ENCODE measurements at places on chromosomes 16 and 17.

GRCh38 chr17:5381542-5381941, 37.9 kb downstream of the NUP88 start:
- peaks cover 34% of the 10 kb centered on the region for H3K36me3 ChIP-seq
- H3K27ac ChIP-seq, result no peak overlapping the region
- no peaks in the 10 kb centered on the region for H3K27me3 ChIP-seq
- no peaks in the 10 kb centered on the region for H3K4me1 ChIP-seq

- H3K27ac ChIP-seq, result no peak overlapping the region
- peaks cover 4% of the 10 kb centered on the region for H3K4me1 ChIP-seq
- no peaks in the 10 kb centered on the region for H3K27me3 ChIP-seq
- no peaks in the 10 kb centered on the region for H3K36me3 ChIP-seq
- H3K4me3 ChIP-seq, result no peak overlapping the region
These were observed 125.4 kb downstream of the SEC14L1 start for GRCh38 chr17:77266213-77266612.

- peaks cover 4% of the 10 kb centered on the region for H3K36me3 ChIP-seq
- DNase-seq, result peak; percentile 96
- H3K27me3 ChIP-seq, result peaks cover 3% of the 10 kb centered on the region
These were observed 429 bp upstream of the NR1D1 start for GRCh38 chr17:40100669-40101366.

- peak; percentile 44 for DNase-seq
- no peak overlapping the region for H3K27ac ChIP-seq
- no peaks in the 10 kb centered on the region for H3K36me3 ChIP-seq
- no peak overlapping the region for H3K4me3 ChIP-seq
- H3K27me3 ChIP-seq, result peaks cover 31% of the 10 kb centered on the region
These were observed 23.4 kb upstream of the MFSD6L start for GRCh38 chr17:8822401-8823035.

DNA sequence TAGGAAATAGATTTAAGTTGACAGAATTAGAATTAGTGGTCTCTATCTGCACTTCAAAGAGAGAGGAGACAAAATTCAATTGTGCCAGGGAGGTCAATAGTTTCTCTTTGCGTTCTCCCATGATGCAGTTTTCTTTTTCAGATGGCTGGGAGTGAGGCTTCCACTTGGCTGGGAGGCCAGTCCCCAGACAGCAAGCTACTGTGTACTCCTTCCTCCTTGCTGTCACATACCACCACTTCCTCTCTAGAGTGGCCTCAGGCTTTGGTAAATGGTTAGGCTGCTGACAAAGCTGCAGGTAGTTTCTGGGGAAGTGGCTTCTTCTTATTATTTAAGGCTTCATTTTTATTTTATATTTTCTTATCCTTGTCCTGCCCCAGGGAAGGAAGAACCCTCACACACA, 106.2 kb upstream of the HS3ST4 start:
- no peaks in the 10 kb centered on the region for H3K27me3 ChIP-seq
- no peak overlapping the region for H3K27ac ChIP-seq
- no peak for DNase-seq

DNA sequence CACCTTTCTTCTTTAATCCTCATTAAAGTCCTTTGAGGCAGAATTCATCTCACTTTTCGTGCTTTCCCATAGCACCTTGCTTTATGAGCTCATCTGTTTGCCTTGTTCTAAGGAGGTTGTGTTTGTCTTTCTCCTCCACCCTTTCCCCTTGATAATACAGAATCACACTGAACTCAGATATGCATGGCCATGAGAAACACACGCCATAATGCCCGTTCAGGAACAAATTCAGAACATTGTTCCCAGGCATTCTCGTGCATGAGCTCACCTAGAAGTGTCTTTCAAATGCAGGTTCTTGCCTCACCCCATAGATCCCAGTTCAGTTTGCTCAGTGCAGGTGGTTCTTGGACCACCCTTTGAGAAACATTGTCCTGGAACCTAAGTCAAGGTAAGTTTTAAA, 71.1 kb downstream of the TMEM114 start:
- H3K4me3 ChIP-seq, result no peak overlapping the region
- no peaks in the 10 kb centered on the region for H3K4me1 ChIP-seq
- H3K27me3 ChIP-seq, result peaks cover 22% of the 10 kb centered on the region
- H3K27ac ChIP-seq, result peak overlapping the region; percentile 2
- H3K36me3 ChIP-seq, result no peaks in the 10 kb centered on the region

GRCh38 chr16:8047736-8048135, 542.6 kb downstream of the TMEM114 start:
- H3K36me3 ChIP-seq, result no peaks in the 10 kb centered on the region
- H3K4me1 ChIP-seq, result no peaks in the 10 kb centered on the region
- no peak overlapping the region for H3K4me3 ChIP-seq
- no peak overlapping the region for H3K27ac ChIP-seq

GRCh38 chr16:29756654-29757053, 10.9 kb upstream of the C16orf54 start:
- H3K4me1 ChIP-seq, result peaks cover 12% of the 10 kb centered on the region
- no peak overlapping the region for H3K4me3 ChIP-seq
- no peak overlapping the region for H3K27ac ChIP-seq

DNA sequence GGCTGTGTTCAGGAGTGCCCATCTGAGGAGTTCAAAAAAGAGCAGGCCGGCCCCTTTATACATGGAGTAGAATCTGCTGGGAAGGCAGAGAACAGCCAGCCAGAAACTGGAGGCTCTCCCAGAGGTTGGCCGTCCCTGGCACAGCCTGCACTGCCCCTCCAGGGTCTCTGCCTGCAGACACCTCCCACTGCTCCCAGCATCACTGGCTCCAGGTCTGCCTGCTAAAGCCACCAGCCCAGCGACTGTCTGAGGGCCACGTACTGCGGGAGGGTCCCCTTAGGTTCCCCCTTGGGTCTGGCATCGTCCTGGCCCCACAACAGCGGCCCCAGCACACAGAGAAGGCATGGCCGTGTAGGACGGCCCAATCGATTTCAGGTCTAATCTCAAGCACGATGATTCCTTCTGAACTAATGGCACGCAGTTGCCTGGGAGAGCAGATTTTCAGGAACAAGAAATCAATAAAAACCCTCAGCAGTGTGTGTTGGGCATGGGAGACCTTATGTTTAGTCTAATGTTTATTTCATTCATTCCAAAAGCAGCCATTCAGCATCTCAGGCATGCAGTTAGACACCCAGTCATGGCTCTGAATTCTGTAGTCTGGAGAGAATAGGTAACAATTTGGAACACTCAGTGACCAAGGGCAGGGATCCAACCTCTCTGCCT, 95.6 kb downstream of the PGS1 start:
- no peak overlapping the region for H3K4me3 ChIP-seq
- no peak overlapping the region for H3K27ac ChIP-seq
- H3K27me3 ChIP-seq, result peaks cover 5% of the 10 kb centered on the region
- no peaks in the 10 kb centered on the region for H3K36me3 ChIP-seq
- no peak for DNase-seq
- H3K4me1 ChIP-seq, result no peaks in the 10 kb centered on the region

DNA sequence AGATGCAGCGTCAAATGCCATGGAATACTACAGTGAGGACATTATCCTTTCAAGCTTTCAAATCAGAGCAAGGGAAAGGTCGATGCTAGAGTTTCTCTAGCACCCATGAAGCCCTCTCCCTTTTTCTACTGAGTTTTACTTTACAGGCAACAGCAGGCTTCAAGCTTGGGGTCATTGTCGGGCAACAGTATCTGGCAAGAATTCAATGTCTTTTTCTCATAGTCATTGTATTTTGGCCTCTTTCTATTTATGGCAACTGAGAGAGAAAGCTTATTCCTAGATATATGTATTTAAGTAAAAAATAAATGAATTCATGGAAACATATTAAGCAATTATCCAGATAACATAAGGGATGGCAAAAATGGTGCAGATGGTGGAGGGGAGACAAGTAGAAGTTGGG, 364 bp upstream of the CETP start:
- no peak overlapping the region for H3K4me3 ChIP-seq
- no peaks in the 10 kb centered on the region for H3K27me3 ChIP-seq
- H3K36me3 ChIP-seq, result no peaks in the 10 kb centered on the region
- no peak overlapping the region for H3K27ac ChIP-seq
- no peak for DNase-seq
- H3K4me1 ChIP-seq, result no peaks in the 10 kb centered on the region

DNA sequence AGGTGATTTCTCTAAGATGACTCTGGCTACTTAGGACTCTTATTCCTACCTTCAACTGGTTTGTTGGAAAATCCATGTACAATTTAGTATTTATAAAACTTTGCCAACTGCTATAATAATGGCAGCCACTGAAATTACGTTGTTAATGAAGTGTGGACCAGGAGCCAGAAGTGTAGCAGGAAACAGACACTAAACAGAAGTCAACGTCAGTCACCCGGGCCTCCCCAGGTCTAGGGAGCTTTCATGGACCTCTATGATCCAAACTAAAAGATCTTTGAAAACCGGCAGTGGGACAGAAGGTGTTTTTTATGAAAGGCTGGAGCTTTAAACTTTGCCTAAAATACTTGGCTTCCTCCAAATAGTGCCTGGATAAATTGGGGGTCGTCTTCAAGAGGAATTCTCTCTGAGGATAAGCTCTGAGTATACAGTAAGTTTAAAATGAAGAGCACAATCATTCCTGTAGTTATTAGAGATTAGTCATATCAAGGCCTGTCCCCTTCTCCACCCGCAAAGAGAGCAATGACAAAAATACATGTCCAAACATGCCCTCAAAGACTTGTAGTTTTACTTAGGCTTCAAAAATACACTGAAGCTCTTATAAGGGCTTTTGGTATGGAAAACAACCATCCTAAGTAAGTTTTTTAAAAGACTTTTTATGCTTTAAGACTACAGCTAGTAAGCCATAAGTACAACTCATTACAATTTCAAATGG, 34.6 kb downstream of the DCUN1D3 start:
- H3K27ac ChIP-seq, result peak overlapping the region; percentile 92
- no peaks in the 10 kb centered on the region for H3K27me3 ChIP-seq
- H3K36me3 ChIP-seq, result peaks cover 22% of the 10 kb centered on the region
- H3K4me3 ChIP-seq, result peak overlapping the region; percentile 4

GRCh38 chr17:16878606-16879005, 93.3 kb downstream of the TNFRSF13B start:
- no peaks in the 10 kb centered on the region for H3K27me3 ChIP-seq
- DNase-seq, result no peak
- H3K36me3 ChIP-seq, result no peaks in the 10 kb centered on the region
- no peaks in the 10 kb centered on the region for H3K4me1 ChIP-seq
- no peak overlapping the region for H3K4me3 ChIP-seq
- no peak overlapping the region for H3K27ac ChIP-seq

DNA sequence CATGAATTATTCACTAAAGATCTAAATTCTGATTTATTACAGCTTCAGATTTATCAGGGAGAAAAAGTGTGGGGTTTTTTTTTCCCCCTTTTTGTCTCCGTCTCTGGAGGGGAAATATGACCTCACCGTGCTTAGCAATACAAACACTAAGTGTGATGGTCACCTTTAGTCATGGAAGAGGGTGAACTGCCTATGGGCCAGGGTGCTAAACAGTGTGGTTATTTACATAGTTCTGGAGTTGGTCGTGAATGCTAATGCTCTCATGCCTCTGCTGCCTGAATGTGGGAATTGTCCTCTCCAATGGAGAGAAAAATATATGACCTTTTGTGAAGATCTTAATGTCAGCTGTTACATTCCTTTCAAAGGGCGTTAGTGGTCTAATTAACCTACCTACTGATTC, 44.8 kb upstream of the MSI2 start:
- H3K4me3 ChIP-seq, result no peak overlapping the region
- no peak overlapping the region for H3K27ac ChIP-seq
- H3K36me3 ChIP-seq, result no peaks in the 10 kb centered on the region
- peaks cover 9% of the 10 kb centered on the region for H3K4me1 ChIP-seq

- no peak for DNase-seq
- H3K4me3 ChIP-seq, result no peak overlapping the region
- no peaks in the 10 kb centered on the region for H3K27me3 ChIP-seq
- H3K36me3 ChIP-seq, result no peaks in the 10 kb centered on the region
- no peak overlapping the region for H3K27ac ChIP-seq
These were observed 75.8 kb downstream of the PITPNC1 start for GRCh38 chr17:67452681-67453554.

DNA sequence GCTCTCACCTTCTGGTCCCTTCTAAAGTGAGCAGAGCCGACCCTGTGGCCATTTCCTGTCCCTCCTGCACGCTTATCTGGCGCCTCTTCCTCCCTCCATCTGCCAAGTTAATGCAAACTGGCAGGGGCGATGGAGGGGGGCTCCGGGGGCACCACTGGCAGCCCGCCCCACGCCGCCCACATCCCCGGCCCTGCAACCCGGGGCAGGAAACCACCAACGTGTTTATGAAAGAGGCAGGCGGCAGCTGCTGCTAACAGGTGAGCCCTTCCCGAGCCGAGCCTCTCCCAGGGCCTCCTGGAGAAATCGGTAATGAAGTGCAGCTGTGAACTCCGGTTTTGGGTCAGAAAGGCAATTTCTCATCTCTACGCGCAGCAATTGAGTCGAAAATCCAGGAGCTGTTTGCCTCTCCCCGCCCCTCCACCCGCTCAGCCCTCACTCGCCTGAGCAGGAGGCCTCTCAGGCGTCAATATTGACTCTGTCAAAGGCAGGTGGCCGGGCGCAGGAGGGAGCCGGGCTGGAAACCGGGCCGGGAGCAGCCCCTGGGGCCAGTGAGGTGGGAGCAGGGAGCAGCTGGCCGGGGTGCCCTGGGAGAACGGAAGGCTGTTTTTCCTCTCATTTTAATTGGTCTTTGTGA, 164.4 kb upstream of the GSE1 start:
- peak overlapping the region; percentile 61 for H3K4me3 ChIP-seq
- no peak for DNase-seq
- H3K27me3 ChIP-seq, result no peaks in the 10 kb centered on the region
- H3K27ac ChIP-seq, result peak overlapping the region; percentile 82
- H3K4me1 ChIP-seq, result peaks cover 20% of the 10 kb centered on the region

- H3K4me1 ChIP-seq, result peaks cover 5% of the 10 kb centered on the region
- no peak overlapping the region for H3K27ac ChIP-seq
- no peaks in the 10 kb centered on the region for H3K36me3 ChIP-seq
- no peak overlapping the region for H3K4me3 ChIP-seq
- no peak for DNase-seq
These were observed 26.1 kb downstream of the TRPV3 start for GRCh38 chr17:3531266-3532101.

- H3K27ac ChIP-seq, result no peak overlapping the region
- no peak for DNase-seq
- no peaks in the 10 kb centered on the region for H3K36me3 ChIP-seq
- peak overlapping the region; percentile 74 for H3K4me3 ChIP-seq
- peaks cover 74% of the 10 kb centered on the region for H3K27me3 ChIP-seq
These were observed 1.7 kb downstream of the GALR2 start for GRCh38 chr17:76076146-76076764.

DNA sequence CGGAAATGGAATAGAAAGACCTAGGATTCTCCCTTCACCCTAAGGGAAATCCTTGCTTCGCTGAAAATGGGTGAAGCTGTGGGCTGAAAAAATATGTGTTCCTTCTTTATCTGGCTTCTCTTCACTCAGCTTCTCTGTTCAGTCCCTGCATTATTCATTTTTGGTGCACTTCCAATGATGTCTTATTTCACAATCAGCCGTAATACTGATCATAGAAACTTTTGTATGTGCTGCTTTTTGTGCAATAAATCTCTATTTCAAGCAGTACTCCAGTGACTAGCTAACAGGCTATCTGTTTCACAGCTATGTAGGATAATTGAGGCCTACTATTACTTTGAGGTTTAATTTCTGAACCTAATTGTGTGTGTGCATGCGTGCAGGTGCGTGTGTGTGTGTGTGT, 144.6 kb downstream of the FOXL1 start:
- no peaks in the 10 kb centered on the region for H3K36me3 ChIP-seq
- no peak for DNase-seq
- no peak overlapping the region for H3K4me3 ChIP-seq
- peaks cover 12% of the 10 kb centered on the region for H3K4me1 ChIP-seq
